ENCODE measurements at places on chromosomes 5 and 9.

DNA sequence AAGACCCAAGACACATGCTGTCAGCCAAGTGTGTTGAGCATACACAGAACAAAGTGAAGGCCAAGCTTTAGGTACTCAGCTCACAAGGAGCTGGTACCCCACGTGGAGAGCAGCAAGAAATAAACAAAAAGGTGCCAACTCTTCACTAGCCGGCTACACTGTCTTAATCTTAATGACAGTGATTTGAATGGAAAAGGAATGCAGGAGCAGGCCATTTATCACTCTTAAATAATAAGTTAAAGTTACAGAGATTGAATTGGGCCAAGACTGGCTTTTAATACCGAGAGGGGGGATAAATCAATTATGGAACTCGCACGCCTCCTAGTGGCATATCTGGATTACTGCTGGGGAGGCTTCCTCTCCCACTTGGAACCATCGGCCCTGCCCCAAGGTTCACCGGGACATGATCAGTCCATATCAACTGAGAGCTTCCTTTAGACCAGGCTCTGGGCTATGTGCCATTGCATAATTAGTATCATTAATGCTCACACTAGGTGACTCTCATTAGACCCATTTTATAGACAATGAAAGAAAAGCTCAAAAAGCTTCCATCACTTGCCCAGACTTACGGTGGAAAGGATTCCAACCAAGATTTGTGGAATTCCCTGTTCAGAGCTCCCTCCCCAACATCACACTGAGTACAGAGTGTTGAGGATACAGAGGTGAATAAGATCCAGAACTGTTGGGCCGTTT, 94.0 kb downstream of the ACTL7B start:
- peak; percentile 32 for DNase-seq

DNA sequence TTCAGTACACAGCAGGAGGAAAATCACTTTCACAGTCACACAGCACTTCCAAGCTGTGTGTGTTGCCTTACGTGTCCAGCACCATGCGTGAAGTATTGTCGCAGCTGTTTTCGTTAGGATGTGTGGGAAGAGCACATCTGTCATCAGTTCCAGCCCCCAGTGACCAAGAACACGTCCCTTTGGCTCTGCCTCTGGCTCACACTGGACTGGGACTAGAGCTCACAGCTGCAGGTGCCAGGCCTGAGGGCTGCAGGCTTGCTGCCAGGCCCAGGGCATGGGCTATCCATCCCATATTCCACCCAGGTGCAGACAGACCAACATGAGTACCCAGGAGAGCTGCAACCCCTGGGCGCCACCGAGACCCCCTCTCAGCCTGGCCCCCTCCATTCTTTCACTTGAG, 60.5 kb upstream of the ANKRD33B start:
- DNase-seq: no peak

DNA sequence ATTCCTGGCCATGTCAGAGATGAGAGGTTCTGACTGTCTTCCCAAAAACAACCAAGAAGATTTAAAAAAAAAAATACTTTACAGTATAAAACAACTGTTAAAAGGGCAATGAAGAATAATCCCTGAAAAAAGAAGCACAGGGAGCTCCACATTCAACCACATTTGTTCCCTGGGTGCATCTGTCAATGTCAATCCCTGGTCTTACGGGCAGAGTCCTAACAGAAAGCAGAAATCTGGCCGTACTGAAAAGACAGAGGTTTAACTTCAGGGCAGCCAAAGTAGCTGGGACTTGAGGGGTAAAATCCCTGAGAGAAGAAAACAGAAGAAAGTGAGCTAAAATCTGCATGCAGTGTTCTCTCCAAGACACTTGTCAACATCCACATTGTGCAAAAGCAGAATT, 76.6 kb downstream of the RICTOR start:
- DNase-seq: no peak

DNA sequence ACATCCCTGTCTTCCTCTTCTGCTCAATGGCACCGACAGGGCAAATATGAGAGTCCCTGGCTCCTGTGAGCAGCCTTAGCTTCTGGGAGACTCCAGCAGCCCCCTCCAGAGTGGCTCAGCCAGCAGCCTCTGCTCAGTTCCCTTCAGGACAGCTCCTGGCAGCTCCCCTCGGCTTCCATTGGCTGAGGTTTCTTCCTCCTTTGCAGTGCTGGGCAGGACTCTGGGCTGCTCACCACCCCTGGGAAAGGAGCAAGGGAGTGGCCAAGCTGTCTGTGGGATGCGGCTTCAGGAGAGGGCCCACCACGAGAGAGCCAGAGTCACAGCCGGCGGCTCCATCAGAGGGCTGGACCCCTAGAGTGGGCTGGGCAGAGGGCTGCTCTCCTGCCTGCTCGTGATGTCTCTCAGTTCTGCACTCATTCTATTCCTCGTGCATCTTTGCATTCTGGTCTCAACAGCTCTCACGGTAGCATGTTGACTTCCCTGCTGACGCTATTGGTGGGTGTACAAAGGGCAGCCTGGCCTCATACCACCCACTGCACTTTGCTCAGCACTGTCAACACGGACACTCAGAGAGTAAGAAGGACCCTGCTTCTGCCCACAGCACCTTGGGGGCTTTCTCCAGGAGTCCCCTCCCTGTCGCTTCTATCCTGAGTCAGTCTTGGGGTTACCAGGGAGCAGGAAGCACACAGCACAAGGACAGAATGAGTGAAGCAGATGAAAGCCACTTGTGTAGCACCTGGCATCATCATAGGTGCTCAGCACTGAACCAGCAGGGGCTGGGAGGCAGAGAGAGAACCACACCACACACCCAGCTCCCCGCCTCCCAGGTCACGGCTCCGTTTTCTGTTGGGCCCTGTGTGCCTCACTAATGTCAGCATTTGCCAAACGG, 80.9 kb upstream of the ALDH1B1 start:
- DNase-seq: no peak

GRCh38 chr5:80565330-80565729, 4.8 kb downstream of the ANKRD34B start:
- no peak for DNase-seq

GRCh38 chr5:178297751-178298150, 65.1 kb upstream of the PHYKPL start:
- no peak for DNase-seq

GRCh38 chr5:10577371-10578292, 13.8 kb downstream of the ANKRD33B start:
- DNase-seq: no peak

DNA sequence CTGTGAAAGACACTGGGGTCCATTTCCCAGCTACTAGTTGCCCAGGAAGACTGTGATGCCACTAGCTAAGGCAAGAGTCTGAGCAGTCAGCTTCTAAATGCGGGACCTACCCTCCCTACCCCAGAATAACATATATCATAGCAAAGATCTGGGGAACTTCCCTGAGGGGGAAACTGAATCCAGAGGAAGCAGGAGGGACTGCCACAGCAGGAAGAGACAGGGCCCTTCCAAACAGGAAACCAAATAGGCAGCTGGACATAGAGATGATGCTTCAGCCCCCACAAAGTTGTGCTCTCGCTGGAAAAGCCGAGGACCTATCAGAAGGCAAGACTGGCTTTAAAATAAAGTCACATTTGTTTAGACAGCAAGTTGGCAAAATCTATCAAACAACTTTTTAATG, 51.1 kb downstream of the KLHL3 start:
- no peak for DNase-seq

DNA sequence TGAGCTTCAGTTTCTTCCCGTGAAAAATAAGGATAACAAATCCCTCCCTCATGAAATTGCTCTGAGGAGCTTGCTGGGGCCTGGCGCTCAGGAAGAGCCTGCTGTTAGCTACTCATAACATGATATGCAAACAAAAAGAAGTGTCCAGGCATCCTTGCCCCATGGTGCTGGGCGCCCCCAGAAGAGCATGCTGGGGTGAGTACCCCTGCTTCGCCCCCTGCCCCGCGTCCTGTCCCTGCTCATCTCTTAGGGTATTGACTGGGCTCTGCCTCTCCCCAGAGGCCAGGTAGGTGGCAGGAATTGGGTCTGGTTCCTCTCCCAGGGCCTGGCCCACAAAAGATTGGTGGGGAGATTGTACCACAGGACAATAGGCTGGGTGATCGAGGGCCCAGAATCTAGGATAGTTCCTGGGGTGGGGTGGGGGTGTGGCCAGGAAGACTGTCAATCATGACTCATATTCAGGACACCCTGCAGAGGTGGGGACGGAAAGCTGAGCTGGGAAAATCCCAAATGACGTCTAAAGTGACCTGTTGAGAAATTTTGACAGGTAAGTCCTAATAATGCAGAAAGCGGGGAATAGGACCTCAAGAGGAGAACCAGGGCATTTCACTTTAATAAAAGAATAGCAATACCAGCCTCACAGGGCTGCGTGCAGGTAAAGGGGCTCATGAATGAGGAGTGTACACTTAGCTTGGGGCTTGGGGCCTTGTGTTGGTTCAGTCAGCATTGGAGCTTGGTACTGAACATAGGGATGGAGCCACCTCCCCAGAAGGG, 8.9 kb downstream of the PITX1 start:
- DNase-seq: no peak

DNA sequence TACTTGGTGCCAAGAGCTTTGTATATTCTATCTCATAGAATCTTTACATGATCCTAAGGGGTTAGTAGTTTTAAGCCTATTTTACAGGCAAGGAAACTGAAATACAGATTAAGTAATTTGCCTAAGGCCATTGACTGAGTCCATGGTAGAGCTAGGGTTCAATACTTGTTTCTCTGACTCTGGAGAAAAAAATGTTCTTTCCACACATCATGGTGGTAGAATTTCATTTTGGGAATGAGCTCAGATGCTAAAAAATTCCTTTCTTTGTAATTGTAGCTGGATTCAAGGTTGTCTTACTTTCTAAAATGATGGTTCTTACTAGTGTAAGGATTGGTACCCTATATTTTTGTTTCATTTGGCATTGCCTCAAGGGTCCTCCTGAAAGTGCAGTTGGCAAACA, 86.0 kb downstream of the ANKRD55 start:
- no peak for DNase-seq

GRCh38 chr5:108801776-108802175, 54.1 kb downstream of the FER start:
- DNase-seq: peak; percentile 62

DNA sequence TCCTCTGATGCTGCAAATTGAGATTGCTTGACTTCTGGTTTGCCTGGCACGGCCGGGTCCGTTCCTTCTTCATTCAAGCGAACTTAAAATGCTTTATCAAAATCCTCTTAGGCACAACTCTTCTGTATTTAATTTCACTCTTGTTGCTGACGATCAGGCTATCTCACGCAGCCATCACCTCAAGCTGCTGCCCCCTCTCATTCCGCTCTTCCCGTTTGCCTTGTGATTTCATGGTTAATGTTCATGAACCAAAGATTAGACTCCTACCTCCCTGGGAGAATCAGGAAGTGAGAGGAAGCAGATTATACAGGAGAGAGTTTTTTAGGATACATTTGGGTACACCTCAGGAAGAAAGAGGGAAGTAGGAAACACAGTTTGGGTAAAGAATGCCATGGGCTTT, 22.6 kb downstream of the QRFP start:
- no peak for DNase-seq

DNA sequence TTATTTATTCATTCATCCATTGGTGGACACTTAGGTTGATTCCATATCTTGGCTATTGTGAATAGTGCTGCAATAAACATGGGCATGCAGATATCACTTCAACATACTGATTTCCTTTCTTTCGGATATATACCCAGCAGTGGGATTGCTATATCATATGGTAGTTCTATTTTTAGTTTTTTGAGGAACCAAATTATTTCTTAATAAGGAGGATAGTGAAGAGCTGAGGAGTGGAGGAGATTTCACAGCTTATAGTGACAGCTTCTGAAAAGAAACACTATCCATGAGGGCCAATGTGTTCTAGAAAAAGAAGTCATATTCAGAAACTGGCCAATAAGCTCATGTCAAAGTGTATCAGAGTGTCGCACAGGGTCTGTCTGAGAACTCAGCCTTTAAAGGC, 183.3 kb downstream of the SEC61B start:
- no peak for DNase-seq
